Activated CD4-positive, CD25-positive, alpha-beta regulatory T cell (primary cell): ENCODE measurements at places on chromosomes 4 and X.
A peak's percentile ranks its signal among the peaks of the same experiment; 100 is the strongest.

GRCh38 chrX:154051201-154051810, 31.6 kb upstream of the IRAK1 start:
- peak; percentile 33 for DNase-seq

GRCh38 chr4:158122501-158122900, 50.3 kb downstream of the GASK1B start:
- no peak for DNase-seq

DNA sequence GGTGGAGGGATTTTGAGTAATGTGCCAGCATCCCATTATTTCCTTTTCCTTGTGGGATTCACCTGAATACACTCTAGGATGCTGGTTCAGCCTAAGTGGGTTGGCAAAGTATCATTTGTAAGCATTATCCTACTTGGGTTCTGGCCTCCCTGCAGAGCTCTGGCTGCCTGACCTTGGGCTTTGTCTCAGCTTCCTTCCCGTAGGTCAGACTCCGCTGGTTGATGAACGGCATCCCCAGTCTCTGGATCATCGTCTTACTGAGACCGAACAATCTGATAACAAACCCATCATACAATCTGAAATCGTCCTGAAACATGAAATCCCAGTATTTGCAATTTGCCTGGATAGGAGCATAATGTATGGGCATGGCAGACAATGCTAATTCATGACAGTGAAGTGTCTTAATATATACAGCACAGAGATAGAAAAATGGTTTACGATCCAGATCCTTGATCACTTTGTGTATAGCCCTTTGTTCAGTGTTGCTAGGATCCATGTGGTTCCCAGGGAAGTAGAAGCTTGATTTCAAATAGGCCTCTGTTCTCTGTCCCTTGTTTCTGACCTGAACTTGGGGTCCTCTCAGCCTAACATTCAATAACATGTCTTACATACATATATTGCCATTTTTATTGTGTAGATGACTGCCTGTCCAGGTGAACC, 5.5 kb downstream of the MID2 start:
- DNase-seq, result no peak

DNA sequence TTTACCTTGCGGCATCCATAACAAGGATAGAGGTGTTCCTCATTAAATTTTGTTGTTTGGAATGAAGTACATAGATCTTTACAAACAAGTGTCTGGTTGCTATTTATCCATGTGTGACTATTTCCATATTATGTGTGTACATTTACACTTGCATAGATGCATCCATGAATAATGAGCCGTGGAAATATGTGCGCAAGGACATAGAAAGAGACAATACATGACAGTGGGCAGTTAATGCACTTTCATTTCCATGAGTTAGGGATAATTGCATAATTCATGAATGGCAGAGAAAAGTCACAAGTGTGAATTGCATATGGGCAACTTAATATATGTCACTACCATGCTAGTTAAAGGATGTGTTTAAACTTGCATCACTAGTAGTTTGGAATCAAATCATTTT, 338.2 kb upstream of the PITX2 start:
- DNase-seq, result no peak

GRCh38 chr4:26782830-26783202, 77.8 kb upstream of the STIM2 start:
- no peak for DNase-seq

DNA sequence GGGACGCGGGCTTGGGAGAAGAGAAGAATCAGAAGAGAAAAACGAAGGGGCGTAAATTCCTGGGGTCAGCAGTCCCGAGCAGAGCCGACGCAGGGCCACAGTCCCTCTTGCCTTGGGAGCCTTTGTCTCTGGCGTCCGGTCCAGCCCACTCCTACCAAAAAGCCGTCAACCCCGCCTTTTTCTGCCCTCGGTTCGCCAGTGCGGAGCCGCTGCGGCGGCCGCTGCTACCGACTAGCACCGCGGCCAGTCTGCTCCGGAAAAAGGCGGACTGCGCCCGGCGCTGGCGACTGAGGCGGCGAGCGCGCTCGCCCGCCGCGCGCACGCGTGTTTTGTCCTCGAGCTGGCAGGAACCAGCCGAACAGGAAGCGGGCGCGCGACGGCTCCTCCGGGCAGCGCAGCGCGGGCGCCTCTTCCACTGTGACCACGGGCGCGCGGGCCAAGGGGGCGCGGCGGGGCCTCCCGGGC, 502 bp downstream of the HNRNPDL start:
- DNase-seq, result no peak
